ENCODE measurements at places on chromosomes 13 and 19.

DNA sequence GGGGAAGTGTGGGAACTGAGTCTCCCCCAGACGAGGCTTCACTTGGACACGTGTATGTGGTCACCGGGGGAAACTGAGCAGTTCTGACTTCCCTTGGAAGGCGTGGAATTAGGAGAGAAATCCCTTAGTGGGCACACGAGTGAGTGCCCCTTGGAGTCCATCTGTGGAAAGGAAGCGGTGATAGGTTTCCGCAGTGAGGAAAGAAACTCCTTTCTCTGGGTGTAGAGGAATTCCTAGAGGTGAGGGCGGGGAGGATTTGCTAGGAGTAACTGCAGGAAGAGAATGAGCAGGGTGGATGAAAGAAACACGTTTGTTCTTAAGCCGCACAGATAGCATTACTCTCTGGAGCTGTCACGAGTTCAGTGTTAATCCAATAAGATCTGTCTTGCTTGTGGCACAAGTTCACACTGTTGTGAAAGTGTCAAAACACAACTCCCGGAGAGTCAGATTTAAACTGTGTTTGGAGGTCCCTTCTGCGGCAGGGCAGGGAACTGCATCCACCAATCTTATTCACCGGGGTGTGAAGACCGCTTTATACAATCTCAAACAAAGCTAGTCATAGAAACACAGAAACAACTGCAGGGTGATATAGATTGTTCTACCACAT lies 1.2 kb downstream of the KL start:
- DNase-seq, result no peak

- DNase-seq, result no peak
Observed at GRCh38 chr13:20331949-20332348, 99.8 kb upstream of the GJB6 start.

- peak; percentile 34 for DNase-seq
Observed at GRCh38 chr19:53132141-53132991, at the start of gene ZNF415. Gene ZNF415, minus strand, starts transcription at chr19:53132910. Its CDS starts 10,234 bp downstream, at chr19:53122676.

DNA sequence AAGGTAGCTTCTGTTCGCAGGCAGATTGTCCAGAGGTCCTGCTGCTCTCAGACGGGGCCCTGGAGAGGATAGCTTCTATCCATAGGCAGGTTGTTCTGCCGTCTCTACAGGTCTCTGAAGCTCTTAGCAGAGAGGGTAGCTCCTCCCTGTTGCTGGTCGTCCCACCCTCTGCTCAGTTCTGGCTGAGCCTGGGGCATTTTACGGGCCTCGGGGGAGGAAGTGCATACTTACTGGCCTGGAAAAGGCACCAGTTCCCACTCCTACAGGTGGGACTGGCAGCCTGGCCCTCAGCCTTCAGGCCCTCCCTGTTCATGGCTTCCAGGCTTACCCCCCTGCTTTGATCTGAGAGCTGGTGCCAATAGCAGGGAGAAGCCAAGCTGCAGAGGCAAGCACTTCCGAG lies 42.3 kb downstream of the USPL1 start:
- no peak for DNase-seq

All from activated gamma-delta T cell treated with anti-CD3 and anti-CD28 coated beads, Interleukin-2, amount 50 U/mL, for 16 hours (primary cell).